Large intestine (tissue), 12 donors: ENCODE measurements at places on chromosomes 12 and 14. TPM values are rescaled to one million over a fixed set of nuclear protein-coding genes. Genes with fewer than 3 reads are reported as not detected.

- no peak for DNase-seq
Observed at GRCh38 chr12:64621257-64621942, 11.1 kb downstream of the RASSF3 start.

The GPR68 gene
- 2.9 TPM for polyA plus RNA-seq

The SMCO2 gene
- polyA plus RNA-seq, result 0.25 TPM

DNA sequence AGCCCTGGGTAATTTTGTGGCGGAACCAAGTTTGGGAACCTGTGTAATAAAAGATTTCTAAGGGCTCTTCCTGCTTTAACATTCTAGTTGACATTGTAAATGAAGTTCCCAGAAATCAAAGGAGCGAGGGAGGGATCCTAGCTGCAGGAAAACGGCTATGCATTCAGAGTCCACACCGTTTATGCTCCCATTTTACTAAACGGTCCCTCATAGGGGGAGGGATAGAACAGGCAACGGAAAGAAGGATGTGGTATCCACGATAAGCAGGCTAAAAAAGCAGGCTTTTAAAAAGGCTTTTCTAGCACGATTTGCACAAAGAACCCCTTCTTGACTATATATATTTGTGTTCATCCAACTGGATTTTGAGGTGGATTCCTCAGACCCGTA, 559 bp downstream of the SYNJ2BP start:
- DNase-seq, result no peak

GRCh38 chr14:104128981-104129380, 9.4 kb upstream of the KIF26A start:
- DNase-seq, result no peak

- no peak for DNase-seq
Observed at GRCh38 chr12:19005257-19005801, 124.2 kb upstream of the PLEKHA5 start.

The NANOG gene
- 0.10 TPM for polyA plus RNA-seq

DNA sequence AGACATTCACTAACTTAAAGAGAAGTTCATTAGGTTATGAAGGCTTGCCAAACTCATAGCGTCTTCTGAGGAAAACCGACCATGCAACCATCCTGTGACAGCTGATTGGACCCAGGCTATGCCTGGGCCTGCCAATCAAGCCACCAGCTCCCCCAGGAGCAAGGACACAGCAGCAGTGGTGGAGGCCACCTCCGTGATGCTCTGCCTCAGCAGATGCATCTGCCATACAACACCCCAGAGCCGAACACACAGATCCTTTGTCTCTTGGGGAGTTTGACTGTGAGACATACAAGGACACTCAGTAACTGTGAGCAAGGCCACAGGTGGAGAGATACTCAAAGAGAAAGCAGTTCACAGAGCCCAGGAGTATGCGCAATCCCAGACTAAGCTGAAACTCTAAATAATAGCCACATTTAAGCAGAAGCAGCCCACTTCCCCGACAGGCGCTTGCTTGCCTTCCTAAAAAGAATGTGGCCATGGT, 10.0 kb upstream of the CNIH1 start:
- no peak for DNase-seq

The CLEC4D gene
- polyA plus RNA-seq, result 0.03 TPM

- no peak for DNase-seq
Observed at GRCh38 chr12:49622501-49623141, 740 bp upstream of the PRPF40B start.

DNA sequence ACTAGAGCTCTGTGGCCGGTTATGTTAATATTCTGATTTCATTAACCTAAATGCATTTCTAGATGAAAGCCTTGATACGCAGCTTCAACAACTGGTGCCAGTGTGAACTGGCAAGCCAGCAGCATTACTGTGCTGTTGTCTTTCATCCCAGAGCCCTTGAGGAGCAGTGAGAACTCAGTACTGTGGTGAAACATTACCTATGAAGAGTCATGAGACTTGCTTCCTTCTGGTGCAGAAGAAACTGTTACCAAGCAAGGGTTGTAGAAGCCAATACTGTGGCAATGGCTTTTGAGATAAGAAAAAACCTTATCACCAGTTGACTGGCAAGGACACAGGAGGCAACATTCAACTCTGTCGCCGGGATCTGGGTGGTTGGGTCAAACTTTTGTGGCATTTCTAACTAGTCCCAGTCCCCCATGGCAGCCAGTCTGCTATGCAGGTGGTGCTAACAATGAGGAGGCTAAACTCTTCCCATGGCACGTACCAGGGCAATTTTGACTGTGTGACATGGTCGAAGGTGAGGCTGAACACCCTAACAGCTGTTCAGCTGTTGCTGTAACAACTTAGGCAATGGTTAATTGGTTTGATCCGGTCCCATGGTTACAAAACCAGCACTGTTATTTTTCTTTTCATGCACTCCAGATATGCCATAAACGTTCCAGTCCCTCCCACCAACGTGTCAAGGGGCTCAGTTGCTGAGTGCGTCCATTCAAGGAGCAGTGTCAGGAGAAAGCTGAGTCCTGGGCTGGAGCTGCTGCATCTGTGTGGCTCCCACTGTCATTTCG, 12.6 kb upstream of the LGALS3 start:
- DNase-seq, result peak; percentile 93

DNA sequence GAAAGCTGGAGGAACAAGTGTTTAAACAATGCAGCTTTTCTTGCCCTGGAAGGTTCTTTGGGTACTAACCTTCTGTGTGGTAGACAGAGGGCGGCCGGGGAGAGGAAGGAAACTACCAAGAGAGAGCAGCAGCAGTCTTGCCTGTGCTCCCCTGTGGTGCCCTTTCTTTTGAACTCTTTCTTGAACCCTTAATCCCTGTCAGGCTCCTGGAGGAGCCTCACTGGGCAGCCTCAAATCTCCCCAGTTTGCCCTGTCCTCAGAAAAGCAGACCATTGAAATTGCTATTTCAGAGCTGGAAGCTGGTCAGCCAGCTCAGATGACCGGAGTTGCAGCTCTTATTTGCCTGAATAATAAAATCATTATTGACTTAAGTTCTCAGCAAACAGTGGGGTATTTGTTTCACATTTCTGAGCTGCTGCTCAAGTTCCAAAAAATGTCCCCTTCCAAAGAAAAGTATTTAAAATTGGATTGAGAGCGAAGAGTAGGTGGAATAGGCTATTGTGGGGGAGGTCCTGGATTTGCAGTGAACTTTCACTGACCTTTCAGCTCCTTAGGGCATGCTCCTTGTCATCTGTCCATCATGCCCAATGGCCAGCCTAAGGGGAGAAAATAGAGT, 42.1 kb upstream of the RNASE3 start:
- DNase-seq, result no peak

The INHBC gene
- 0.40 TPM for polyA plus RNA-seq

- DNase-seq, result no peak
Observed at GRCh38 chr14:87067061-87067460, 925.9 kb downstream of the GALC start.

DNA sequence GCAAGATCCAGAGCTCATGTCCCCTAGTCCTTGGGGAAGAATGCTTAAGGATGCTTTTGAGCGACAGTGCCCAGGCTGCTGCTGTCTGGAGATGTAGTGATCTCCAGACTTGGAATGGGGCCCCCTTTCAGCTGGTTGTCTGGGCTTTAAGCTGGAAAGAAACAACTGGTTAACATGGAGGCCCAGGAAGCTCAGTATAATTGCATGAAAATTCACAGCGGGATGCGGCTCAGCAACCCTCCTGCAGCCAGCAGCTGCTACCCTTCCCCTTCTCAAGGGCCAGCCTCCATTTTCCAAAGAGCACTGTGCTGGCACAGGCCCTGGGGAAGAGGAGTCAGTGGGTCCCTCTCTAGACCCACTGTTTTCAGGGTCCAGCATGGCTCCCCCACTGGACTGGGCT, 26.3 kb downstream of the RAB35 start:
- DNase-seq, result no peak

GRCh38 chr12:131943389-131943788, 6.4 kb upstream of the EP400 start:
- no peak for DNase-seq

GRCh38 chr12:97148941-97149559, 242.0 kb downstream of the NEDD1 start:
- DNase-seq, result peak; percentile 44

GRCh38 chr14:73757876-73758391, 43.8 kb upstream of the PNMA1 start:
- DNase-seq, result no peak

GRCh38 chr14:68506645-68507419, 286.0 kb downstream of the ZFP36L1 start:
- DNase-seq, result no peak
